Stimulated activated CD4-positive, alpha-beta T cell treated with anti-CD3 and anti-CD28 coated beads, Interleukin-4, amount 100 ng/mL, for 4 hours (primary cell): ENCODE measurements at places on chromosomes 4 and X.

DNA sequence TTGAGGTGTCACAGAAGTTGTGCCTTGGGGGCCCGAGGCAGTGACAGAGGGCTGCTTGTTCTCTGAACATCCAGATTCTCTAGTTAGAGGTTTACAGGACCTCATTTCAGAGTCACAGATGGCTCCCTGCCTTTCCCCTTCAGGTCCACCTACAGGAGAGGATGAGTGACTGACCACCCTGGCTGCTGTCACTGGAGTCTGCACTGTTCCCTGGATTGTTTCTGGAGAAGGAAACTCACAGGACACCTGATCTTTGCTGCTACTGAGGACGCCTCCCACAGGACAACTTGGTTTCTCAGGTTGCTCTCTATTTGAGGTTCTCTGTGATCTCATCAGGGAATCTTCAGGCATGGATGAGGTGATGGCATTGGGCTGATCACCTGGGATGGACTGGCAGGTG, 58.3 kb downstream of the GPRIN3 start:
- no peak for DNase-seq

DNA sequence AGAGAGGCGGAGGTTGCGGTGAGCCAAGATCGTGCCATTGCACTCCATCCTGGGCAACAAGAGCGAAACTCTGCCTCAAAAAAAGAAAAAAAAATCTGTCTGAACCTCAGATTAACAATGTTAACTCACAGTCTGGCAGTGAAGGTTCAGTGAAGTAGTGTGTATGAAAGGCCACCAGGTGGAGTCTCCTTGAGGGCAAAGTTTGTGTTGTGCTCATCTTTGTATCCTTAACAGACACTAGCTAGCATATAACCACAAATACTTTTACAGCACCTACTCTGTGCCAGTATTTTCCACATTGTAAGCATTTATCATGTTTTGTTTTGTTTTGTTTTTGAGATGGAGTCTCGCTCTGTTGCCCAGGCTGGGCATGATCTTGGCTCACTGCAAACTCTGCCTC, 46.0 kb upstream of the MGST2 start:
- DNase-seq, result no peak

DNA sequence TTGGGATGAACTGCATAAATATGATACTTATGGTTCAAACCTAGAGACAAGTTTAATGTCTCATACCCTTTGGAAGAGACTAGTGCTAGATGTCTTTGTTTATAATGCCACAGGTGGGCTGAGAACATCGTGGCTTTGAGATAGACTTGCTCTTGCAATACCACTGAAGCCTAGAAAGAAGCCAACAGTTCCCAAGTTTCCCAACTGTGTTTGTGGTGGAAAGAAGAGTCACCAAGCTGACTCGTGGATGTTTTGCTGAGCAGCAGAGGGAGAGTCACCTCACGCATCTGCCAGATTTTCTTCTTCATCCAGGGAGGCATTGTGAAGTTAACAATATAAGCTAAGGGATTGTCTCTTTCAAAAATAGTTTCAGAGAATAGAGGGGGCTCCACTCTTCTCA, 1076.2 kb downstream of the C4orf33 start:
- no peak for DNase-seq

DNA sequence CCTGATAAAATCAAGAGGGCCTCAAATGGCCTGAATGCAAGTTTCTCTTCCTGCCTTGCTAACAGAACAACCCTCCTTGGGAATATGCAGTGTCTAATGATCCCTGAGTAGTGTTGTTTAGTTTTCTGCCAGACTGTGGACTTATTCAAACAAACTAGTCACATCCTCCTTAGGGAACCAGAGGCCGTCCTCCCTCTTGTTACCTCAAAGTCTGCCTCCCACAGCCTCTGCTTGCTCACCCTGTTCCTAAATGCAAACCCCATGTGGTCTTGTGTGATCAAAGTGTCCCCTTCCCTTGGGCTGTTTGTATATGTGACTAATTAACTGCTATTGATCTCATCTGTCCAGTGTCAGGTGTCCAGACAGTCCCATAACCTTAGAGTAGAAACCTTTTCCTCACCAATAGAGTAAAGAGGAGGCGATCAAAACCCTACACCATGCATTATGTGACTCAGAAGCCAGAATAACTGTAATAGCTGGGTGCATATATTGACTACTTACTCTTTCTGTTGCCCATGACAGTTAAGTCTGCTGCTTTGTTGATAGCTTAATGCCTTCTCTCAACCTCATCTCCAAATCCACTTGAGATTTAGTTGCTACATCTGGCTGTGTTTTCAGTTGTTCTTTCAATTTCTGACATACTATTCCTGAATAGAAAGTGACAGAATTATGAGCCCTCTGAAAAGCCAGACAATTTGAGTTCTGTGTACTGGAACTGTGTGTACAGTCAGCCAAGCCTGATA, 473.0 kb upstream of the NWD2 start:
- DNase-seq, result no peak

DNA sequence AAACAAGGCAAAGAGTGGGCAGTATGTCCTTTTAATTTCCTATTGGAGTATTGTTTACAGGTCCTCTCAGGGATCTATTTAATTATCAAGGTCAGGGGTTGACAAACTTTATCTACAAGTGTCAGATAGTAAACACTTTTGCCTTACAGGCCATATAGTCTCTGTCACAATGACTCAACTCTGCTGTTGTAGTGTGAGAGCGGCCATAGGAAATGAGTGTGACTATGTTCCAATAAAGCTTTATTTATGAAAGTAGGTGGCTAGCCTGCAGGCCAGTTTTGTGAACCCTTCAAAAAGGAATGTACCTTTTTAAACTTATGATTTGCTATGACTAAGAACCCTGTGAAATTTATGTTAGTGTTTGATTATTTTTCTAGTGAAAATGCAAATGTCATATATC, 156.1 kb downstream of the GPAT3 start:
- no peak for DNase-seq

- DNase-seq, result no peak
Measured at GRCh38 chr4:23877758-23878229, 12.1 kb downstream of the PPARGC1A start.

- no peak for DNase-seq
Measured at GRCh38 chrX:96440941-96441340, 243.7 kb upstream of the DIAPH2 start.

DNA sequence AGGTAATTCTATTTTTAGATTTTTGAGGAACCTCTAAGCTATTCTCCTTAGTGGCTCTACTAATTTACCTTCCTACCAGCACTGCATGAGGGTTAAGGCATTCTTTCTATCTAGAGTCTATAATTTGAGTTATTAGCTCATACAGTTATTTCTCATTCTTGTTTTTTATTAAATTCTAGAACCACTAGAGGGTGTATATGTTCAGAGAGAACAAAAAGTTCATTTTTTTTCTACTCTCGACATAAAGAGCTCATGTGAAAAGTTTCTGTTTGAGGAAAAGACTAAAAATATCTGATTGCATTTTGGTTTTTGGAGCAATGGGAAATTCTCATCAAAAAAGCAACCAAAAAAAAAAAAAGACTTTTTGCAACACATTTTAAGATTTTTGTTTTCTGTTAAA, 57.0 kb upstream of the LRAT start:
- DNase-seq, result no peak

- no peak for DNase-seq
Measured at GRCh38 chr4:37628977-37629609, 57.1 kb downstream of the RELL1 start.

- DNase-seq, result no peak
Measured at GRCh38 chr4:8019396-8020365, 80.0 kb upstream of the AFAP1 start.

DNA sequence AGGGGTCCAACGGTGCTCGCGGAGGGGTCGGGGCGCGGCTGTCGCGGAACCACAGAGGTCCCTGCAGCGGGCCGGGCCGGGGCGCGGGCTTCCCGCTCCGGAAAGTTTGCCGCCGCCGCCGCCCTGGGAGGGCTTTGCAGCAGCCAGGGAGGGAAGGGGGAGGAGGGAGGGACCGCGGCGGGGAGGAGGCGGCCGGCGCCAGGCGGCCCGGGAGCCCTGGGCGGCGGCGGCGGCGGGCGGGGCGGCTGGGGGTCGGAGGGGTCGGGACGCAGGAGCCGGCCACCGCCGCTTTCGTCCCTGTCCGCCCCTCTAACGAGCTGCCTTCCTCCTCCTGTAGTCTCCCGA, 375 bp downstream of the FGFR3 start:
- peak; percentile 19 for DNase-seq

GRCh38 chrX:55867181-55867651, 149.7 kb downstream of the RRAGB start:
- no peak for DNase-seq

DNA sequence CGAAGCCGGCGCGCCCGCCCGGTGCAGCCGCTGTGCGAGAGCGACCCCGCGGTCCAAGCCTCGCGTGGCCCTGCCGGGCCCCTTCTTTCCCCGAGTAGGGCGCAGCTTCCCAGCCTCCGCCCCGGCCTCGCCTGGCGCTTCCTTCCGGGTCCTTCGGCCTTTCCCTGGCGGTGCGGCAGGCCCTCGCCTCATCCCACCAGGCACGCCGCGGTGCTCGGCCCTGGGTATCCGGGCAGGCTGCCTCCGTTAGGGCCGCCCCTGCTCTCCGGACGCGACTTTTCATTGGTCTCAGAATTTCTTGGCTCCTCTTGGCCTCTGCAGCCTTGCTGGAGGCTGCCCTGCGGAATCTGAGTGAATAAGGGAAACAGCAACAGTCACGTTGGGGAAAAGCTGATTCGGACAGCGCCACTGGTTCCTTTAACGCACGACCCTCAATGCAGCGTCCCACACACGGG, 429 bp downstream of the UVSSA start:
- no peak for DNase-seq

DNA sequence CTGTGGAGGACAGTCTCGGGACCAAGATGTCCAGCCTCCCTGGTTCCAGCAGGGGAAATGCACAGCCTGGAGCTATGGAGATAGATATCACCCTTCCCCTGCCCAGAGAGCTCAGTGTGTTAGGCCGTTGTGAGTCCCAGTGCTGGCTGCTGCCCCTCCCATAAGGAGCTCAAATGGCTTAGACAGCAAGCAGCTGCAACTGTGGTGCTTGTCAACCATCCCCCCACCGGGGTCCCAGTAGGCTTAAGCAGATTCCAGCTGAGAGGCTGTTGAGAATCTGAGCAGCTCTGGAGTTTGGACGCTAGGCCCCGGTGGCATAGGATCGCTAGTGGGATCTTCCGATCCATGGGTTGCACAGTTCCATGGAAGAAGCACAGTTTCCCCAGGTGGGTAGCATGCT, 181.8 kb upstream of the POF1B start:
- no peak for DNase-seq

DNA sequence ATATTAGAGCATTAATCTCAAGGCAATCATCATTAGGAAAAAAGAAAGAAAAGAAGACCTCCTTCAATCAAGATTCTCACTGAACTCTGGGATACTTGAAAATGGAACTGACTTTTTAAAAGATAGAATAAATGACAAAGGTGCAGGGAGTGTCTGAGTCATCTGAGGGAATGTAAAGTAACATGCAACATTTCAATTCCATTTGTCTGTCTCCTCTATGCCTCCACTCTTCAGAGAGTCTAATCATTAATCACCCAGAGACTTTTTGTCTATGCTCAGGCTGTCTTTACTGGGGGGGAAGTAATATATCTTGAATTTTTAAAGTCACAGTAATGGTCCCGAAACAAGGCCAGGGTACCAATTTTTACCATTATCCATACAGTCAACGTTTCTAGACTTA, 55.0 kb upstream of the PACRGL start:
- no peak for DNase-seq

DNA sequence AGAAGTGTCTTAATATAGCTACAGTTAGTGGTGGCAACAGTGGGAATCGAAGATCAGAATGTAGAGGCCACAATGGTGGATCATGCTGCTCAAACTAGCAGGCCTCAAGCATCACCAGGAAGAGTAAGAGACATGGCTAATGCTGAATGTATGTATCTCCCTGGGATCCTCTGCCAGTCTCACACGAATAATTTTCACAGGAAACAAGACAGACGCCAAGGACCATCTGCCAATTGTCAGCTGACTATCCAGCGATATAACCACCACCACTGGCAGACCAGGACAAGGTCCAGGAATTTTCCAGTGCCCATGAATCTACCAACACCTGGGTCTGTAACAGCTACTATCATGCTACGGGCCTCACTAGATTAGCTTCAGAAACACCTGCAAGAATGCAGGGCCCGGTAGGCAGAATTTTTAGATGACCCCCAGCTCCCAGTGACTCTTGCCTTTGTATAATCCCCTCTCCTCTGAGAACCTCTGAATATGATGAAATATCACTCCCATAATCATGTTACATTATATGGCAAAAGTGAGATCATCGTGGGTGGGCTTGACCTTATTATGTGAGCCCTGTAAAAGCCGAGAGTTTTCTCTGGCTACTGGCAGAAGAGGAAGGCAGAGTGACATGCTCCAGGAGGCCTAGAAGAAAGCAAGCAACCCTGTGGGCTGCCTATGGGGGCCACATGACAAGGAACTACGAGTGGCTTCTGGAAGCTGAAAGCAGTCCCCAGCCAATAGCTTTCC, 429.8 kb downstream of the BCOR start:
- DNase-seq, result no peak
